ENCODE measurements at places on chromosomes 11 and 22.

GRCh38 chr11:88231894-88232482 is 56.7 kb upstream of the RAB38 start:
- H3K27ac ChIP-seq: no peak overlapping the region
- DNase-seq: peak; percentile 19
- H3K36me3 ChIP-seq: peaks cover 6% of the 10 kb centered on the region
- H3K4me1 ChIP-seq: no peaks in the 10 kb centered on the region
- peaks cover 2% of the 10 kb centered on the region for H3K27me3 ChIP-seq

- no peaks in the 10 kb centered on the region for H3K36me3 ChIP-seq
- peaks cover 20% of the 10 kb centered on the region for H3K4me1 ChIP-seq
- no peak overlapping the region for H3K4me3 ChIP-seq
Observed at GRCh38 chr11:33896911-33897310, 5.0 kb upstream of the LMO2 start.

- peaks cover 2% of the 10 kb centered on the region for H3K4me1 ChIP-seq
- no peak for DNase-seq
- H3K36me3 ChIP-seq: peaks cover 9% of the 10 kb centered on the region
- no peaks in the 10 kb centered on the region for H3K27me3 ChIP-seq
- no peak overlapping the region for H3K27ac ChIP-seq
Observed at GRCh38 chr11:45816614-45817013, 11.7 kb downstream of the SLC35C1 start.

GRCh38 chr11:86570020-86570419 is 102.4 kb downstream of the ME3 start:
- no peak for DNase-seq
- H3K27me3 ChIP-seq: peaks cover 12% of the 10 kb centered on the region
- no peak overlapping the region for H3K4me3 ChIP-seq
- no peaks in the 10 kb centered on the region for H3K4me1 ChIP-seq

GRCh38 chr22:42966497-42966896 is 48.5 kb downstream of the PACSIN2 start:
- H3K27me3 ChIP-seq: no peaks in the 10 kb centered on the region
- H3K27ac ChIP-seq: no peak overlapping the region
- H3K36me3 ChIP-seq: peaks cover 25% of the 10 kb centered on the region
- DNase-seq: no peak
- H3K4me1 ChIP-seq: peaks cover 42% of the 10 kb centered on the region

- peaks cover 8% of the 10 kb centered on the region for H3K4me1 ChIP-seq
- DNase-seq: no peak
- H3K27ac ChIP-seq: no peak overlapping the region
- H3K36me3 ChIP-seq: peaks cover 5% of the 10 kb centered on the region
Observed at GRCh38 chr11:114195981-114196731, 100.0 kb upstream of the NNMT start.

GRCh38 chr11:72446929-72447769 is 12.8 kb upstream of the CLPB start:
- H3K4me3 ChIP-seq: no peak overlapping the region
- DNase-seq: no peak
- no peaks in the 10 kb centered on the region for H3K4me1 ChIP-seq
- no peaks in the 10 kb centered on the region for H3K36me3 ChIP-seq

GRCh38 chr11:28466506-28466905 is 358.3 kb downstream of the METTL15 start:
- no peaks in the 10 kb centered on the region for H3K4me1 ChIP-seq
- DNase-seq: no peak
- no peaks in the 10 kb centered on the region for H3K27me3 ChIP-seq
- no peaks in the 10 kb centered on the region for H3K36me3 ChIP-seq
- H3K27ac ChIP-seq: no peak overlapping the region
- H3K4me3 ChIP-seq: no peak overlapping the region

- DNase-seq: no peak
- no peaks in the 10 kb centered on the region for H3K4me1 ChIP-seq
- H3K27me3 ChIP-seq: peaks cover 9% of the 10 kb centered on the region
- H3K4me3 ChIP-seq: no peak overlapping the region
- no peak overlapping the region for H3K27ac ChIP-seq
- no peaks in the 10 kb centered on the region for H3K36me3 ChIP-seq
Observed at GRCh38 chr11:3604167-3604566, 37.6 kb downstream of the ART5 start.

DNA sequence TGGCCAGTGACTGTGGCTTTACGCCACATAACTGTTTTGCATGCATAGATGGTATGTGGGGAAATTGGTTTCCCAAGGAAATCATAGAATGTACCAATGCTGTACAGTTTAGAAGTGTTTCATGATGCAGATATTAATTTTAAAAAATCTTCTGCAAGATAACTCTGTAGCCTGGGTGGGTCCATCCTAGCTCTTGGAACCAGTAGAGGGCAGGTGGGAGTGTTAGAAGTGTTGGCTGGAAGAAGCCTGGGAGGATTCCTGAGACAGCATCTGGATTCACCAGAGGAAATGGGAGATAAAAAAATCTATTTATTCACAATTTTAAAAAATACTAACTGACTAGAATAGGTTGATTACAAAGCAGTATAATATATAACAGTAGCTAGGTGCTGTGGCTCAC is 139.9 kb upstream of the GRIA4 start:
- H3K4me3 ChIP-seq: no peak overlapping the region
- DNase-seq: no peak
- no peaks in the 10 kb centered on the region for H3K36me3 ChIP-seq
- H3K27ac ChIP-seq: no peak overlapping the region

DNA sequence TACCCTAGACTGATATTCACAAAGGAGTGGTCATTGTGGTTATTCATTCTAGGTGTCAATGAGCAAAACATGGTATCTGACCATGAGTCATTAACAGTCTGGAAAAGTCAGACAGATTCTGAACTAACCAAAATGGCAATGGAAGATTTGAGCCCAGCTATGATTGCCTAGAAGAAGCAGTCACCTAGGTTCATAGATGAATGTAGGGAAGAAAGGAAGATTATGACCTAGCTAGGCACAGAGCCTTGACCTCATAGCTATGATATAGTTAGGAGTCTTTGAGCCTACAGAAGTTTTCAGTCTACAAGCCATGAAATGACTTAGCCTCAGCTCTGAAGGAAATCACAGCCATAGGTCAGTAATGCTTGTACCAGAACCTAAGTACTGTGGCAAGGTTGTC is 351 bp downstream of the OR56A4 start:
- H3K4me1 ChIP-seq: no peaks in the 10 kb centered on the region
- H3K27me3 ChIP-seq: peaks cover 7% of the 10 kb centered on the region
- no peak for DNase-seq
- no peaks in the 10 kb centered on the region for H3K36me3 ChIP-seq
- H3K4me3 ChIP-seq: no peak overlapping the region

DNA sequence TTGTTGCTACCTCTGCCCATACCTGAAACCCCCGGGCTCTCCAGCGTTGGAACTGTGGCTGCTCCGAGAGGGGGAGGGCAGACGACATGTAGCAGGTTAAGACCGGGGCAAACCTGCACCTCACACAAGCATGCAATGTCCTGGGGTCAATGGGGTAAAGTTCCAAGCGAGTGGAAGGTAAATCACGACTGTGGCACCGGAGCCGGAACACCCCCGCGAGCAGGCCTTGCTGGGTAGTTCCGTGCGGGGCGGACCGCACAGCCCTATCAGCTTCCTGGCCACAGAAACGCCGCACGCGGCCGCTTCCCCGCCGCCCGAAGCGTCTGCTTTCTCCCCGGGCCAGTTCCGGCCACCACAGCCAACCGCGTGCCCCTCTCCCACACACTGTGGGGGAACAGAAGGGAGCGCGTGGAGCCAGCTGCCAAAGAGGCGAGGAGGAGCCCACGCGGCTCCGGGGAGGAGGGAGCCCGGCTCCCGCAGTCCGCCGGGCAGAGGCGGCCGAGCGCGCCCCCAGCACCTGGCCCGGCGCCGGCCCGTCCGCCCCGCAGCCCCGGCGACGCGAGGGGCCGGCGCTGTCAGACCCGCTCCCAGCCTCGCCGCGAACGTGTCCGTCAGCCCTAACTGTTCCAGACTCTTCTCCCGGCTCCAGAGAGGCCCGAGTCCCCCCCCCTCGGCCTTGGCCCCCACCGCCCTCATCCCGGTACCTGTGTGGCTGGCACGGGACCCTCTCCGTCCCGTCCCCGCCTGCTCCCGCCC is 1.6 kb downstream of the SPTBN2 start:
- peaks cover 67% of the 10 kb centered on the region for H3K27me3 ChIP-seq
- no peak overlapping the region for H3K4me3 ChIP-seq
- peak; percentile 39 for DNase-seq
- H3K27ac ChIP-seq: no peak overlapping the region
- H3K4me1 ChIP-seq: peaks cover 17% of the 10 kb centered on the region
- H3K36me3 ChIP-seq: peaks cover 4% of the 10 kb centered on the region

- H3K27me3 ChIP-seq: no peaks in the 10 kb centered on the region
- H3K4me3 ChIP-seq: no peak overlapping the region
- H3K36me3 ChIP-seq: no peaks in the 10 kb centered on the region
- H3K27ac ChIP-seq: no peak overlapping the region
- no peaks in the 10 kb centered on the region for H3K4me1 ChIP-seq
Observed at GRCh38 chr11:84249344-84250135, 963.4 kb upstream of the CCDC90B start.

DNA sequence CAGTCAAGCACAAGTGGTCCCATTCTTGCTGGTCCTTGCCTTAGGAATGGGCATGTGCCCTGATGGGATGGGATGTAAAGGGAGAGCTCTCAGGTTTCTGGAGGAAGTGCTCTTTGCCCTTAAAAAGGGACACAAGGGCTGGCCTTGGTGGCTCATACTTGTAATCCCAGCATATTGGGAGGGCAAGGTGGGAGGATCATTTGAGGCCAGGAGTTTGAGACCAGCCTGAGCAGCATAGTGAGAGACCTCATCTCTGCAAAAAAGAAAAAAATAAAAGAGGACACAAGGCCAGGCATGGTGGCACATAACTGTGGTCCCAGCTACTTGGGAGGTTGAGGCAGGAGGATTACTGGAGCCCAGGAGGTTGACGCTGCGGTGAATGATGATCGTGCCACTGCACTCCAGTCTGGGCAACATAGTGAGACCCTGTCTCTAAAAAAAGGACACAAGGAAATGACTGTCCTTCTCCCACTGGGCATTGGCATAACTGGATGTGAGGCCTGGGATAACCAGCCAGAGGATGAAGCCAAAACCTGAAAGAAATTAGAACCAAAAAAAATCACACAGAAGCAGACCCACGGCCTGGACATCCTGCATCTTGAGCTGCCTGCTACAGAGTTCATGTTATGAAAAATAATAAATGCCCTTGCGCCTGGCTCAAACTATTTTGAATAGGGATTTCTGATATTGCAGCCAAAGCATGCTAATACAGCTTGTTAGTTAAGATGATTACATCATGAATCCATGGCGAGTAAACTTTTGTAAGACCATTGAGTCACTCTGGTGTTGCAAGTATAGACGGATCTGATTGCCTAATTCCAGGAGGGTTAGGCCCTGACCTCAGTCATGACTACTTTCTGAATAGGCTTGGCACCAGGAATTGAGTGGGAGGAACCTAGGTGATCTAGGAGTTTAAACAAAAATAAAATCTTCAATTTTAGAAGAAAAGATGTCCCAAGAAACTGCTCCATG is 12.9 kb upstream of the CRKL start:
- no peak overlapping the region for H3K27ac ChIP-seq
- DNase-seq: no peak
- no peak overlapping the region for H3K4me3 ChIP-seq
- peaks cover 5% of the 10 kb centered on the region for H3K4me1 ChIP-seq
- H3K36me3 ChIP-seq: no peaks in the 10 kb centered on the region

GRCh38 chr11:117314840-117315239 is 1.2 kb downstream of the BACE1 start:
- peaks cover 48% of the 10 kb centered on the region for H3K27me3 ChIP-seq
- no peak for DNase-seq
- peak overlapping the region; percentile 43 for H3K4me3 ChIP-seq
- H3K27ac ChIP-seq: no peak overlapping the region
- H3K36me3 ChIP-seq: no peaks in the 10 kb centered on the region

GRCh38 chr22:30611197-30611596 is 4.2 kb downstream of the TCN2 start:
- no peak overlapping the region for H3K27ac ChIP-seq
- H3K27me3 ChIP-seq: no peaks in the 10 kb centered on the region
- H3K4me3 ChIP-seq: no peak overlapping the region

DNA sequence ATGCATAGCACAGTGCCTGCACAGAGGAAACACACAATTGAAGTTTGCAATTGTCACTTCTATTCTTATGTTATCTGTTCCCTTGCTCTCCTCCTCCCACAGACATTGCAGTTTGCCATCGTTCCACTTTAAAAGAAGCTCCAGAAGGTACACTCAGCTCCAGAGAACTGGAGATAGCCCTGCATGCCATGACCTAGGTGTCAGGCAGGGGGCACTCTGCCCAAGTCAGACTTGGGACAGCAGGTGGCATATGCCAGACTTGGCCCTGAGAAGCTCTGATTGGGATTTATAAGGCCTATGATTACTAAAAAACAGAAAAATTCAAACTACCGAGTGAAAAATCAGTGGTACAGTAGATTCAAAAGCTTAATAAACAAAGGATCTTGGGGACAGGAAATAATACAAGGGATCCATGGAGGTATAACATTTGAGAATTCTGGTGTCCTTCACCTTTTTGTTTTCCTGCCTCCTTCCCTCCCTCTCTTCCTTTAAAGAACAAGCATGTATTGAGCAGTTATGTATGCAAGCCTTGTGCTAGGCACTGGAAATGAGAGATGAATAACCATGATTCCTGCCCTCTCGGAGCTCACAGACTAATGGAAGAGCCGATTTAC is 40.0 kb downstream of the TENM4 start:
- H3K4me3 ChIP-seq: no peak overlapping the region
- H3K36me3 ChIP-seq: no peaks in the 10 kb centered on the region
- no peak for DNase-seq

GRCh38 chr11:47333526-47333845 is 19.0 kb downstream of the MYBPC3 start:
- no peaks in the 10 kb centered on the region for H3K4me1 ChIP-seq
- no peak overlapping the region for H3K27ac ChIP-seq
- peaks cover 11% of the 10 kb centered on the region for H3K36me3 ChIP-seq
- DNase-seq: no peak

- peaks cover 3% of the 10 kb centered on the region for H3K36me3 ChIP-seq
- no peak within 1 kb of the TSS for H3K27ac ChIP-seq
- no peak for DNase-seq
- peaks cover 27% of the 10 kb centered on the region for H3K4me1 ChIP-seq
- no peak within 1 kb of the TSS for H3K4me3 ChIP-seq
- H3K27me3 ChIP-seq: peaks cover 75% of the 10 kb centered on the region
Observed at GRCh38 chr22:37559901-37560607, at the start of gene CDC42EP1. Gene CDC42EP1, plus strand, starts transcription at chr22:37560480. Its CDS starts 5,870 bp downstream, at chr22:37566350.

DNA sequence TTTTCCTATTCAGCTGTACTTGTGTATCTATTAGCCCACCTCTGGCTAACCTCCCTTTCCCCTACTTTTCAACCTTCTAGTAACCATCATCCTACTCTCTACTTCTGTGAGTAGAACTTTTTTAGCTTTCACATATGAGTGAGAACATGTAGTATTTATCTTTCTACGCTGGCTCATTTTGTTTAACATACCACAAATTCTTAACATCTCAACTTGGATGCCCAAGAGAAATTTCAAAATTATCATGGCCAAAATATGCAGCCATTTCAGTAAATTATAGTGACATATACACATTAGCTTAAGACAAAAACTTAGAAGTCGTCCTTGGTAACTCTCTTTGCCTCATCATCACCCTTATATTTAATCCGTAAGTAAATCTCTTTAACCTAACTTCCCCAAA is 34.7 kb downstream of the LUZP2 start:
- no peak for DNase-seq
- no peaks in the 10 kb centered on the region for H3K27me3 ChIP-seq
- no peak overlapping the region for H3K27ac ChIP-seq
- no peak overlapping the region for H3K4me3 ChIP-seq
- no peaks in the 10 kb centered on the region for H3K36me3 ChIP-seq

- peaks cover 2% of the 10 kb centered on the region for H3K27me3 ChIP-seq
- H3K27ac ChIP-seq: peak overlapping the region; percentile 64
- H3K36me3 ChIP-seq: peaks cover 18% of the 10 kb centered on the region
- no peak for DNase-seq
- H3K4me1 ChIP-seq: peaks cover 17% of the 10 kb centered on the region
Observed at GRCh38 chr22:36887162-36887561, 26.3 kb upstream of the CSF2RB start.
